Stimulated activated CD4-positive, alpha-beta T cell treated with anti-CD3 and anti-CD28 coated beads, Interleukin-1b, Interleukin-23, amount 100 ng/mL, for 4 hours (primary cell): ENCODE measurements at places on chromosomes 6 and 20.

GRCh38 chr6:75084018-75084417 lies 121.8 kb downstream of the COL12A1 start:
- no peak for DNase-seq

GRCh38 chr20:36823121-36823520 lies 49.6 kb upstream of the DSN1 start:
- no peak for DNase-seq

DNA sequence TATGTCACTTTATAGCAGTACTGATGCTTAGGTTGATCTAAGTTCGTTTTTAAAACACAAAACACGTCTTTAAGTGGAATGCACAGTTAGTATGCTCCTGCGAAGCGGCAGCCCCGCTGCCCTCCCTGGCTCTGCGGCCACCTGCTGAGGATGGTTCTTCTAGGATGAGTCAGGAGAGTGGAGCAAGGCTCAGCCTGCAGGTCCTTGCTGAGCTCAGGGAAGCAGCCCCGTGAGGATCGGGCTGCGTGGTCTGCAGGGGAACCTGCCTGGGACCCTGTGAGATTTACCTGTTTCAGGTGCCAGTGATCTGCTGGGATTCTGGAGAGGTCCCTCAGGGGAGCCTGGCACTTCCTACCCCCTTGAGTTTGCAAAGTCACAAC lies 57.5 kb downstream of the SYNJ2 start:
- DNase-seq, result no peak

GRCh38 chr6:163662604-163663225 lies 248.2 kb downstream of the QKI start:
- no peak for DNase-seq

DNA sequence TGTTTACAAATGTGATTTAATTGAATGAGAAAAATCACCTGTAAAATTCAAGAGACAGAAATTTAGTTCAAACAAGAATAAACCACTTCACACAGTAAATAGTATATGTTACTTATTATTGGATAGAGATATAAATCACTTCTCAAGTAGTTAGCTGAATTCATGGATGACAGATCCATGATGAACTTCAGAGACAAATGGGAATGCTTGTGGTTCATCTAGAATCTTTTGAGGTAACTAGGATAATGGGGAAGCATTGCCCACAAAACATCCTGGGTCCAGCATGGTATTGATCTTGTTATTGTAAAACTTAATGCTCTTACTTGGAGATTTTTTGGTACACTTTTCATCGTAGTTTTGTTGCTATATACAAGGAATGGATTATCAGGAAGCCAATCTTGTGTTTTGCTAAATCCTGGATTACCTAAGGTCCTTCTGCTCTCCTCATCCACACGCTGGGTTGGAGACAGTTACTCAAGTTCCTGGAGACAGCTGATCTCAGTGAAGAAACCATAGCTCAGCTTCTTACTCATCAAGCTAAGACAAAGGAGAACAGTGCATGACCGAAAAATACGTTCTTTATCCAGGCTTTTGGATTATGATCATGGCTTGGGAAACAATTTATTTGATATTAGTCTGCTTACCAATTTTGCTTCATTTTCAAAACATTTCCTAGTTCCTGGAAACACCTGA lies 142.5 kb upstream of the PREP start:
- DNase-seq, result no peak

- DNase-seq, result no peak
Observed at GRCh38 chr6:111462770-111463391, 20.1 kb downstream of the REV3L start.

DNA sequence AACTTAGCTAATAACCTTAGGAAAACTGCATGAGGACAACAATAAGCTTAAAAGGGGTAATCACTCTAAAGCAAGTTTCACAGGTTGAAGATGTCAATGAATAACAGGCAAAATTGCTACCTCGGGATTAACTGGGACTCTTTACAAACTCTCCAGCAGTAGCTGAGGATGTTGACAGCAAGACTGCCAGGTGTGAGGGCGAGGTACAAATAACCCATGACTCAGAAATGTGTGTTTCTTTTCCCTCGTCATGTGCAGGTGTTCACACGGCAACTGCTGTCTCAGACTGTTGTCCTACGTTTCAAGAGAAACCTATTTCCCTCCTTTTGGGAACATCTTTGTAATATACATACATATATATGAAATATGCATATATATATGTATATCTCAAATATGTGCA lies 15.9 kb downstream of the BCAS1 start:
- no peak for DNase-seq

DNA sequence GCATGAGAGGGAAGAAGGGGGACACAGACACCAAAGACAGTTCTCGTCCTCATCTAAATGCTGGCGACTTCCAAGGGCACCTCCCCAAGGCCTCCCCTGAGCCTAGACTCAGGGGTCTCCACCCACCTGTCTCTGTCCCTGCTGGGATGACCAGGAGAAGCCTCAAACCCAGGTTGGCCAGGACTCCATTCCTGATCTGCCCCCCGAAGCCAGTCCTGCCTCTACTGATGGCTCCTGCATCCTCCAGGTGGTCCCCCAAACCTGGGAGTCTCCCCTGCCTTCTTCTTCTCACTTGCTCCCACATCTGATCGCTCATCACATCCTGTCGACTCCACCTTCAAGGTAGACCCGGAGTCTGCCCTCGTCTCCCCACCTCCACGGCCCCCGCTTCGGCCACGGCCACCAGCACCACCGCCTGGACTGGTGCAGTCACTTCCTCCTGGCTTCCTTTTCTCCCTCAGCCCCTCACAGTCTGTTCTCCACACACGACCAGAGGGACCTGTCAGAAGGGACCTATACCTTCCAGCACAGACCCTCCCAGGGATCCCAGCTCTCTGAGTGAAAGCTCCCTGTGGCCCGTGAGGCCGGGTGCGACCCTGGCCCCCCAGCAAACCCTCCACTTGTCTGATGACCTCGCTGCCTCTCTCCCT lies 92.1 kb downstream of the CEBPB start:
- DNase-seq, result no peak

DNA sequence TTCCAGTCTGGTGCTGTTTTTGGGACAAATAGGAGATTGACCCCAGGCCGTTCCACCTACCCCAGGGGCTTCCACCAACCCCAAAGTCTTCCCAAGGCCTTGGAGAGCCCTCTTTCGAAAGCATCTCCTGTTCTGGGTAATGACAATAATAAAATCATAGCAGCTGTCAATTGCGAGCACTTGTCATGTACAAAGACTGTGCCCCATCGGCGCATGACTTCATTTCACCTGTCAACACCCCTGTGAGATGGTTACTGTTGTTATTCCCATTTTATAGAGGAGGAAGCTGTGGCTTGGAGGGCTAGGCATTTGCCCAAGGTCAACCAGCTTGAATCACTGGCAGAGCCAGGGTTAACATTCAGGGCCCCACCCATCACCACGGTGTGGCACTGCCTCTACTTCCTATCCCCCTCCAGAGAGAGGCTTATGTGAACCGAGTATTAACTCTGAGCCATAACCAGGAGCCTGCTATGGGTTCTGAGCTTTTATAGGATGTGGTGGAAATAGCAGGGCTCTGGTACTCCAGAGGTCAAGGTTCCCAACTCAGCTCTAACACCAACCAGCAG lies 51.2 kb downstream of the HNF4A start:
- DNase-seq, result no peak

GRCh38 chr6:72466971-72467566 lies 154.8 kb upstream of the KCNQ5 start:
- no peak for DNase-seq

DNA sequence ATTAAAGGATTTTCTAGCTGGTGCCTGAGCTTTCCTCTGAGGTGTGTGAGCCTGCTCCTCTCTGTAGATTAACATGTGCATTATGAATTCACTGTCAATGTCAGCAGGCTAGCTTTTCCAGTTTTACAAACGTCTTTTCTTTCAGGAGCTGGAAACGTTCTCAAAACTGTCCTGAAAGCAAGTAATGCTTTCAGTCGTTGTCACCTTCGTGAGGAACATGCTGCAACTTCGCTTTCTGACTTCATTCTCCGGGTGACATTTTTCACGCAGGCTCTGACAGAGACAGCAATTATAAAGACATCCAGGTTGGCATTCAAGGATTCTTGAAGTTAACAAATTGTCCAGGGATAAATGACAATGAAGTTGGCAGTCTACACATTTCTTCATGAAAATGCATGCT lies 671.5 kb downstream of the DHX35 start:
- DNase-seq, result no peak

- DNase-seq, result no peak
Observed at GRCh38 chr6:170085475-170086401, 205.1 kb downstream of the DLL1 start.
